H9 (cell line): ENCODE measurements at places on chromosomes 12 and 14. TPM values are rescaled to one million over a fixed set of nuclear protein-coding genes. Genes with fewer than 3 reads are reported as not detected.
A peak's percentile ranks its signal among the peaks of the same experiment; 100 is the strongest.

OTOGL gene
- 0.11 and 0.24 TPM in 2 replicates for total RNA-seq

CMAS gene
- total RNA-seq = 46.7 and 47.4 TPM in 2 replicates

HOXC5 gene
- not detected in 2 replicates for total RNA-seq

PSMA6 gene
- total RNA-seq = 251 and 255 TPM in 2 replicates

FSCB gene
- total RNA-seq = not detected in 2 replicates

DYRK2 gene
- 40.6 and 42.8 TPM in 2 replicates for total RNA-seq

GLT1D1 gene
- total RNA-seq = 6.7 and 7.0 TPM in 2 replicates

MAP3K9 gene
- total RNA-seq = 18.3 and 20.0 TPM in 2 replicates

POTEG gene
- total RNA-seq = not detected in 2 replicates

WDHD1 gene
- total RNA-seq = 83.5 and 93.7 TPM in 2 replicates

TAS2R8 gene
- not detected in 2 replicates for total RNA-seq

FAM181A gene
- total RNA-seq = not detected in 2 replicates

PRH2 gene
- not detected in 2 replicates for total RNA-seq

- no peak for DNase-seq
These were observed 1.3 kb upstream of the CD27 start for GRCh38 chr12:6443361-6443983.

GRCh38 chr12:75990189-75990912, 41.2 kb downstream of the PHLDA1 start:
- DNase-seq = no peak

- no peak for DNase-seq
These were observed 192.4 kb downstream of the FUT8 start for GRCh38 chr14:65604936-65605335.

DNA sequence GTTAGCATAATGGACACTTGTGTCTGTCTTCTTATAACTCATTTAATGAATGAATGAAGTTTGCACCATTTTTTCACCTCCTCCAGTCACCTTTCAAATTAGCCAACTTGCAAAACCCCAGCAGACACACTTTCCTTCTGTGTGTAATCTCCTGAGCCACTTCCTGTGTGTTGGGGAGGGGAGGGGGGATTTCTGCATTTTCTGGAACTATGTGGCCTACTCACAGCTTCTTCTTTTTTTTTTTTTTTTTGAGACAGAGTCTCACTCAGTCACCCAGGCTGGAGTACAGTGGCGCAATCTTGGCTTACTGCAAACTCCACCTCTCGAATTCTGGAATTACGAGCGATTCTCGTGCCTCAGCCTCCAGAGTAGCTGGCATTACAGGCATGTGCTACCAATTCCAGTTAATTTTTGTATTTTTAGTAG, 4.1 kb upstream of the SERPINA1 start:
- no peak for DNase-seq

- DNase-seq = no peak
These were observed 252.5 kb upstream of the TMPO start for GRCh38 chr12:98262902-98263301.

DNA sequence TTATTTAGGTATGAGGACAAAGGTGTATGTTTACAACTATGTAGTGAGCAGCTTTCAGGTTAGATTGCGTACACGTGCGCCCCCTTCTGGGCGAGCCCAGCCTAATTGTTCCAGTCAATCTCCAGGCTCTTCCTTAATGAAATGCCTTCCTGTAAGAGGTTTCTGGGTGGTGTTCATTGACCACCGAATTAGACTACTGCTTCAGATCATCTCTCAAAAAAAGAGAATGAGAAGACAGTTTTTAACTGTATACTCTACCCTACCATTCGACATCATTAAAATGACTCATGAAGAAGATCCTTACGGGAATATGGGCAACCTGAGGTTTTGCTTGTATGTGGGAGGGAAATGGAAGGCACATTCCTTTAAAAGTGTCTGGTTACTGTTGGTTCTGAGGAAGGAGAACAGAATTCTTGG, 2.1 kb downstream of the LUM start:
- peak; percentile 86 for DNase-seq

- no peak for DNase-seq
These were observed 4.7 kb downstream of the CDCA3 start for GRCh38 chr12:6846316-6846869.

DNA sequence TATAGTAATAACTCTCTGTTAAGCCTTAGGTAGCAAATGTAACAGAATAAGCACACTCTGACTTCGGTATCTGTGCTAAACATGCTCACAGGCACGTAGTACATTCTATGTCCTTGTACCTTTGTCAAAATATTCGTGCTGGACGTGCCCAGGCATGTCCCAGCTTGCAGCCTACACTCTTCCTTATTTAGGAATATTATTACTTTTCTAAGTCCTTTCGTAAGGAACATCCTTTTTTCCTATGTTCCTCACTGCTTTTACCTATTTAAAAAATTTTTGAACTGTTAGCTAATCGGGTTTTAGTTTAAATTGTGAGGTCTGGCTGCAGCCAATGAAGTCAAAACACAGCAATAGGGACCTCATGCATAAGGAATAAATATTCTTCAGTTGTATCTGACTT, 24.1 kb upstream of the UBC start:
- DNase-seq = no peak

DNA sequence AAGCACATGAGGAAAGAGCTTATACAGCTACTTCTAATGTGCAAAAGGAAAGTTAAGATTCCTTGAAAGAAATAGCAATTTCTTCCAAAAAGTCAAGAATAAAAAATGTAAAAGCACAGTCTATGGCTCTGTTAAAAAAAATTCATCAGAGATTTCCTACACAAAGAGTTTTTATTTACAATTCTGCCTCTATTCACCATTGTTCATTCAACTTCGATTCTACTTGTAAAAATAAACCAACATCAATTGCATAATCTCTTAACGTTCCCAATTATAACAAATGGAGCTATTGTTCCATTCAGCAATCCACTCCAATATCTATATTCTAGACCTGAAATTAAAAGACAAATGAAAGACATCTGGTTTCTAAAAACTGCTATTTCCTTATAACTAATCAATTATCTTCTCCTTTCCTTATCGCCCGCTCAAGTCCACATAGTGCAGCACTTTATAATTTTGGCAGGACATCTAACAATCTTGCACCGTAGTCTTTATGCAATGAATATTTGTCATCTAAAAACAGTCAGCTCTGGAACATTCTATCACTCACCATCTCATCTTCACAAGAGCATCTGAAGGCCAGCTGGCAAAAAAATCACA, 6.2 kb downstream of the EIF2S3B start:
- no peak for DNase-seq

GRCh38 chr12:78086553-78087362, 256.1 kb downstream of the NAV3 start:
- DNase-seq = no peak

- no peak for DNase-seq
These were observed 51.5 kb upstream of the RNU6-7 start for GRCh38 chr14:32150392-32150791.

DNA sequence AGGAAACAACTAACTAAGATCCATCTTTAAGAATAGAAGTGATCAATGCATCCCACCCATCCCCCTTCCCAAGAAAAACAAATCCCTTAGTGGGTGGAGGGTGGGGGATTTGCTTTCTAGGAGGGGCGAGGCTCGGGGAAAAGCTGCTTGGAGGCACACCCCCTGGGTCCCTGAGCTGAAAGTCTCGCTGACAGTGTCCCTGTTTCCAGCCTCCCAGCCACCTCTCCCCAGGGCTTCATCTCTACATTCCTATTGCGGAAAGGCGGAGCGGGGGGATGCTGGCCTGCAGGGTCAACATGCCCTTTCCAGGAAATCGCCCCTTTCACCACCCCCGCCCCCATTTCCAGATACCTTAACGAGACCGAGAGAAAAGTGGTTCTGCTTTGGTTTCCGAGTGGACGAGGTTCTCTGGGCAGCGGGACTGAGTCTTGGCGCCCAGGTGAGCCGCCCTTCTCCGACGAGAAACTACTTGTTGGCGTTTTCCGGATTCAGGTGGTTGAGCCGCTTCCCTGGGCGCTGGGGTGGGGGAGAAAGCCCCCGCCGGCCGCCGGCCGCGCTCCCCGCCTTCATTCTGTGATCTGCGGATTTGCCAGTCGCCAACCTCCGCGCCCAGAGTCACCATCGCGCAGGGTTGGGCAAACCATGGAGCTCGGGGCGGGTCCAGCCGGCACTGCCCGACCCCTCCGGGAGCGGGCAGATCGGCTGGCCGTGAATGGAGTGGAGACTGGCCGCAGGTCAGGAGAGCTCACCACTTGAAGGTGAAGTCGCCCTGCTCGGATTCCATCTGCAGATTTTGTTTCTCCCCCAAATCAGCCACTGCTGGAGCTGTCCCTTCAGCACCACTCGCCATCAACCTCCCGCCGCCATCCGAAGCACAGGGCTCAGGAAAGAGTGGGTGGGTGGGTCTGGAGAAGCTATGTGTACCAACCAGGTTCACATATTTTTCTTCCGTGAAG, 505 bp downstream of the KCNC2 start:
- peak; percentile 85 for DNase-seq

DNA sequence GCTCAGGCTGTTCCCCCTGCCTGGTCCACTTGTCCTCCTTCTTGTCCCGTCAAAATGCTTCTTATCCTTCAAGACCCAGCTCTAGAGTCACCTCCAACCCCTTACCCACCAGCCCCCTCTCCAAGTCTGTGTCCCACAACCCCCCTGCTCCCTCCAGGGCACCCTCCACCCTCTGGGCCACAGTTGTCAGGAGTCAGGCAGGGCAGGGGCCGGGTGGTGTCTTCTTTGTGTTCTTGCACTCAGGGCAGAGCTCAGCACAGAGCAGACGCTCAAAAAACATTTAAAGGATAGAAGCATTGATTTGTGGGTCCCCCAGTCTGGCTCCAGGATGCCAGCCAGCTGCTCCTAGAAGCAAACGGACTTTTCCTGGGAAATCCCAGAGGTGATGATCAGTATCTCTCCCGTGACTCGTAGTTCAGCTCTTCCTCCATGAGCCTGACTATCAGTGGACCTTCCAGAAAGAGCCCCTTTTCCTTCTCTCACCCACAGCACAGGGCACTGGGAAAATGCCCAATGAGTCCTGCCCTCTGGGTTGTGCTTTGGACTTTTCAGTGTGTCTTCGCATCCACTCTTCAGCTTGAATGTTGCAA, 17.2 kb upstream of the BDKRB1 start:
- DNase-seq = no peak

DNA sequence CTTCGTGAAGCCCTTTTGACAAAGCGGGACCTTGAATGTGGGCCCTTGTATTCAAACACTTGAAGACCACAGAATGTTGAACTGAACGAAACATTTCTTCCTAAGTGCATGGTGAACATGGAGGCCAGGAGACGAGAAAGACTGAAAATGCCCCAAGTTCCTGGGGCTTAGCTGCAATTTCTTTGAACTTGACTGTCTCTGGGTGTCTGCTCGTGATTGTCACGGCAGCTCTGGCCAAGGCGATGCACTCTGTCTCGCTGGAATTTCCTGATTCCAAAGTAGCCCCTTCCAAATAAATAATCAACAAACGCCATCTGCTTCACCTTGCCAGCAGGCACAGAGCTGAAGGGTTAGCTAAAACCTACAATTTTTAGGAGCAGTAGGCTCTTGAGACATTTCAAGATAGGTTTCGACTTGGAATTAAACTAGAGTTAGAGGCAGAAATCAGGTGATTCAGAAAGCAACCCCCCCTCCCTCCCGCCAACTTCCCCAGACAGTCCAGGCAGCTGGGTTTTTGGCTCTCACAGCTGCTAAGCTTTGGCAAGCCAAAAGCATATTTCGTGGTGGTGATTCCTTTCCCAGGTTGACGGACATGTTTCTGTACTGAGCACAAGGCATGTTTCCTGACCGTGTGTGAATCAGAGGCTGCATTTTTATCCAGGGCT, 13.5 kb upstream of the IRF2BPL start:
- DNase-seq = no peak

- DNase-seq = no peak
These were observed 34.4 kb upstream of the MANSC4 start for GRCh38 chr12:27814411-27814810.

DNA sequence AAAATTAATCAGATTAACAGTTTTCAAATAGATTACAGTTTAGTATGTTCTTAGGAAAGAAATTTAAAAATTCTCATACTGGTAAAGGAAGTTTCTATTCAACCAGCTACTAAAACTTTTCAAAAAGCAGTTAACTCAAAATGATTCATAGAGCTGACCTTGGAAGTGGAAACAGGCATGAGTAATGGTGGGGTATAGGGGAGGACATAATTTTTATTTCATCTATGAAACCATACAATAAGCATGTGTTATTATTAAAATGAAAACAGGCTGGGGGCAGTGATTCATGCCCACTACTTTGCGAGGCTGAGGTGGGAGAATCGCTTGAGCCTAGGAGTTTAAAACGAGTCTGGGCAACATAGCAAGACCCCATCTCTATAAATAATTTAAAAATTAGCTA, 73.0 kb downstream of the DNAI7 start:
- DNase-seq = no peak

- DNase-seq = no peak
These were observed 12.8 kb downstream of the ABHD4 start for GRCh38 chr14:22610931-22611330.

GRCh38 chr14:59511916-59512575, 27.7 kb downstream of the JKAMP start:
- DNase-seq = peak; percentile 71

DNA sequence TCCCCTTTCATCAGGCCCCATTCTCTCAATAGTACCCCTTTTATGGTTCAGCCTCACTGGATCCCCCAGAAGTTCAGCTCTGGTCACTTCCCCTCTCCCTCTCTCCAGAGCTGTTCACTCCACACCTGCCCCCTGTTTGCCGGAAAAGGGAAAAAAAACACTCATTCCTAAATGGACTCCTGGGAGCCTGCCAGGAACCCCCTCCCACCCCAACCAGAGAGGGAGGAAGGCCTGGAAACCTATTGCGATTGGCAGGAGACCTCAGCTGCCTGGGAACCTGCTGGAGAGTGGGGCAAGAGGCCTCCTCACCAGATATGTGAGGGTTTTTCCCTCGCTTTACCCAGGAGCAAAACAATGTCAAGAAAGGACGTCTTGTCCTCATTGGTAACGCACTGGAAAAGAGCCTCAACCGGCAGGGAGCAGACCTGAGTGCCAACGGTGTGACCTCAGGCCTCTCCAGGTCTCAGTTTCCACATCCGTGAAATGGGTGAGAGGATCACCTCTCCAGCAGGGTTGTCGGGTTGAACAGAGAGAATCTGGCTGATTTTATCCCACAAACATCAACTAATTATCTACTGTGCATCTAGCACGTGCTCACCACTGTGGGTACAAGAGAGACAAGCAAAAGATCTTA, 4.6 kb downstream of the DTX1 start:
- peak; percentile 23 for DNase-seq

- no peak for DNase-seq
These were observed 72.4 kb downstream of the KIF26A start for GRCh38 chr14:104210817-104211195.

DNA sequence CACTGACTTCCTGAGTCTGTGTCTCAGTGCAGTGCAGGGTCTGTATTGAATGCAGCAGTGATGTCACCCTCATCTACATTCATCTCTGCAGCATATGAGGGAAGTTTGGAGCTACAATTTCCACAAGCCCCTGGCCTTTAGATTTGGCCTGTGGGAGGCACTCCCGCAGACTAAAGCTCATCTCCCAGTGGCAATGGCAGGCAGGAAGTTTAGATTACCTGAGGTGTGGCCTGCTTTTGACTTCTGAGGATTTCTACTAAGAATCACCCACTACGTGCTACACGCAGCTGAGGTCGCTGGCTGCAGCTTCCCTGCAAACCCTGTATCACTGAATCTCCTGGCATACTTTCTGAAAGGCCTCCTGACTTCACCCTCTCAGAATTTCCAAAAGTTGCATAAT, 202.2 kb upstream of the PRKD1 start:
- DNase-seq = peak; percentile 31
